ENCODE measurements at places on chromosomes 16 and 17. TPM values are rescaled to one million over a fixed set of nuclear protein-coding genes. Genes with fewer than 3 reads are reported as not detected.

Gene NPIPA3
- total RNA-seq: not detected

Gene GLIS2
- total RNA-seq: 0.33 TPM

Gene ERN2
- not detected for total RNA-seq

Gene TOB1
- 39.9 TPM for total RNA-seq

Gene TBC1D3H
- not detected for total RNA-seq

Gene RTN4RL1
- total RNA-seq: 0.15 TPM

Gene TNFRSF17
- not detected for total RNA-seq

Gene TBC1D3C
- total RNA-seq: not detected

Gene SGSH
- 14.0 TPM for total RNA-seq

Gene GUCY2D
- not detected for total RNA-seq

Gene CFAP97D1
- 0.15 TPM for total RNA-seq

Gene IL21R
- total RNA-seq: under 0.01 TPM

Gene CBX2
- total RNA-seq: 5.5 TPM

Gene ZP2
- total RNA-seq: not detected

Gene CNTNAP4
- total RNA-seq: not detected

Gene RABEP2
- 18.7 TPM for total RNA-seq

Gene KRT15
- not detected for total RNA-seq

Gene GNAO1
- total RNA-seq: 0.33 TPM

Gene FZD2
- 3.3 TPM for total RNA-seq

Gene CD300A
- not detected for total RNA-seq

Gene KRT32
- total RNA-seq: not detected

Gene IL34
- total RNA-seq: 5.1 TPM

Gene CYGB
- total RNA-seq: 56.0 TPM

Gene CDH13
- total RNA-seq: not detected

Gene SEPTIN12
- total RNA-seq: not detected

Gene CA5A
- not detected for total RNA-seq

Gene PROCA1
- total RNA-seq: 1.3 TPM

Gene EPX
- total RNA-seq: not detected
